ENCODE measurements at places on chromosomes 2 and 18.

DNA sequence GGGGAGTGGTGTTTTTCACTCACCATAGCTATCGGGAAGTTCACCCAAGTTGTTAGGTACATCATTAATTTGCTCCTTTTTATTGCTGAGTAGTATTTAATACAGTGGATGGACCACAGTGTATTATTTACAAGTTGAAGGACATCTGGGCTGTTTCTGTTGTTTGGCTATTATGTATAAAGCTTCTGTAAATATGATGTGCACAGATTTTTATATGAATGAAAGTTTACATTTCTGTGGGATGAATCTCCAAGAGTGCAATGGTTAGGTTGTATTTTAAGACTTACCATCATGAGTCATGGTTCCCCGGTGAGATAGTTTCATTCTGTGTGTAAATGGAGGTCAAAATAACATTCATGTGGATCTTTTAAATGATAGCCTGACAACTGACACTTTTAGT is 337.4 kb downstream of the PTPRM start:
- DNase-seq = no peak

- no peak for DNase-seq
Measured at GRCh38 chr2:74511104-74511989, 2.9 kb upstream of the TLX2 start.

- DNase-seq = no peak
Measured at GRCh38 chr2:188773075-188773474, 201.1 kb upstream of the COL3A1 start.

DNA sequence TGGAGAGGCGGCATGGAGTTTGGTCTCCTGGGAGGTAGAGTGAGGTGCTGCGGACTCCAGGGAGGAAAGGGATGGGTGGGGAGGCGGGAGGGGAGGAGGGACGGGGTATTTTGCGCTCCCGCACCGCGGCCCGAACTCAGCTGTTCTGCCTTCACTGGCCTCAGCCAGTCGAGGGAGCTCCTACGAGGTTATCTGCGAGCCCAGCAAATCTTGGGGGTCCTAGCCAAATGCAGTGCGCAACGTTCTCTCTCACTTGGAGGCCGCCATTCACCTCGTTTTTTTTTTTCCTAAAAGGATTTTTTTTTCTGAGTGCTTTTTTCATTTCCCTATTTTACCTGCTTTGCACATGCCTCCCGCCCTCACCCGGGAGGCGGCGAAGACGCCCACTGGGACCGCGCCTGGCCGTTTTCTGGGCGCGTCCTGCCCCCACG is 877 bp upstream of the BCL2L11 start:
- DNase-seq = no peak

- DNase-seq = no peak
Measured at GRCh38 chr2:120878970-120879369, 143.3 kb downstream of the GLI2 start.

DNA sequence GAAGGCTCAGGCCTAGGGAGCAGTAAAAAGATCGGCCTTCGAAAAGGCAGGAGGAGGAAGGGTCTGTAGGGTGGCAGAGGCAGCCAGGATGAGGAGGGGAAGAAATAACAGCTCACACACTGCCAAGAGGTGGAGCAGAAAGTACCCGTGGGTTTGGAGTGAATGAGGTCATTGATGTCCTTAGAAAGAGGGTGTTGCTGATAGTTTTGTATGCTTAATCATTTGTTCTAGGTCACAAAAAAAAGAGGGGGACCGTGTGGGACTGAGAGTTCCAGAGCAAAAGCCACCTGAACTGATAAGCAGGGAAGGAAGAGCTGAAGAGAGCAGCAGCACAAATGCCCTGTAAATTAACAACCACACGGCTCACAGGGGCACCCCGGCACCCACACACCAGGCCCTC is 140.4 kb downstream of the FAM161A start:
- DNase-seq = no peak

DNA sequence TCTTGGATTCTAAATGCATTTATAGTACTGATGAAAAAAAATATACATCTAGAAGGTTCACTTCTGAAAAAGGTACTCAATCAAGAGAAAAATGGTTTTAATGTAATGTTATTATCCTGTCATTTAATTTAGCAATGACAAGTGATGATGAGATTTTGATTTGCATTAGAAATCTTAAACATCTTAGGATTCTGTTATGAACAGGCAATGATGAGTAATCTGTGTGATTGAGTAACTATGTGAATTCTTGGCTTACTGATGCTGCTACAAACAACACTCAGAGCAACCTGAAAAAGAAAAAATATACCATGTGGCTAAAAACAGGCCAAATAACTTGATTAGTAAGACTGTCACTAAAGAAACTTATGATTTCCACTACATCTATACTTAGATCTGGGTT is 30.1 kb downstream of the RBKS start:
- no peak for DNase-seq

GRCh38 chr18:25518716-25519053 is 166.7 kb upstream of the ZNF521 start:
- DNase-seq = no peak

DNA sequence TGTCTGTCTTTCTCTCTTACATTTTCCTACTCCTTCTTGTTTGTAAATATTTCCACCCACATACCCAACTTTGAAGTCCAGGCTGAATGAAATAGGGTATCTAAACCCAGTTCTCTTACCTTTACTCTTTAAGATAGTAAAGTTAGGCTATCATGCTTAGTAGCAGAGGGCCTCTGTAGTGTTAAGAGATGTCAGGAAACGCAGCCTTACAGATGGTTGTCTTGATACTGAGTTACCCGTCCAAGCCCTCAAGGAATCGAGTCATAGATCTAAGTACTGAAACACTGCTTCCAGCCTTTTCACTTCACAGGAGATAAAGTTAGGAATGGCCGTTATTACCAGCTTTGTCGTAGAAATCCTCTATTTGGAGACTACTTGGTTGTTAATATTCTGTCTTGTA is 24.3 kb downstream of the MRPS9 start:
- no peak for DNase-seq

DNA sequence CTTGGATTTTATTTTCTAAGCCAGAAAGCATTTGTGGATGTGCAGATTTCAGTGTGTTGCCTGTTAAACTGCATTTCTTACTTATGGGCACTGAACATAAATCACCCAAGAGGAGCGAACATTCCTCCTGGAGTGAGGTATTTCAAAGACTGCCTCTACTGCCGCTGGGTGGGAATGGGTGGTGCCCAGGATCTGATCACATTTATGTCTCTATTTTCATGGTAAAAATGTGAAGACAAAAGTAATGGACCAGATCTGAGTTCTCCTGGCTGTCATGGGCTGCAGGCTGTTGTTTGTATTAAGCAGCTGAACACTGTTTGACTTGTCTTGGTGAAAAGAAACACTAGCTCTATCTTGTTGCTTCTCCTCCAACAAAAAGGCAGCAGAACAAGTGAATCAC is 251.7 kb downstream of the NCKAP5 start:
- DNase-seq = no peak

DNA sequence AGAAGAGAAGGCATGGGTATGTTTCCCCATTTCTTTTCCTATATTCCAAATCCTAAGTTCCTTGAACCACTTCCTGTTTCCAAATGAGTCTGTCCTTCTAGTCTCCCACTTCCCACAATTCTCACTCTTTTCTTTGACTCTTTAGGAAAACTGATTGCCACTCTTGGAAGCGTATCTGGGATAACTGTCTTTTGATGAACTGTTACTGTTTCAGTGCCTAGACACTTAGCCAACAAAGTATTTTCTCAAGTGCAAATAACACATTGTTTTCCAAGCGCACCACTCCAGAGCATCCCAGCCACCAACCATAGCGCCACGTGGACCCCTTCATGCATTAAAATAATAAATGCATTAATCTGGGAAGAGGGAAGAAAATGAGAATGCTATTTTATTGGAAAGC is 342.8 kb downstream of the MTX2 start:
- no peak for DNase-seq

- no peak for DNase-seq
Measured at GRCh38 chr18:2394684-2395083, 176.6 kb downstream of the METTL4 start.

DNA sequence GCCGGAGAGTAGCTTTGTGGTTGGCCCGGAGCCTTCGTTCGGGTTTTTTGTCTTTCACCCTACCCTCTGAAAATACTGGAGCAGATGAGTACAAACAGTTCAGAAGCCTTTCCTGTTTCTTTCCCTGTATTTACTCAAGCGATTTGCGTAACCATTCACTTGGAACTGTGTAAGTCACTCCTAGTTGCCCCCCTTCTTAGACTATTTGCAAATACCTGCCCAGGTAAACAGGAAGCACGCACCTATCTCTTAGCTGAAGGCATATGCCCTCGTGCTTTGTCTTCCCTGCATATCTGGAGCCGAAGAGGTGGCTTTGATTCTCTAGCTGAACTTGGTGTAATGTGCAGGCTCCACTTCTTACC is 1.4 kb downstream of the KCNS3 start:
- no peak for DNase-seq

- DNase-seq = no peak
Measured at GRCh38 chr18:46903406-46903805, 13.9 kb downstream of the PIAS2 start.

DNA sequence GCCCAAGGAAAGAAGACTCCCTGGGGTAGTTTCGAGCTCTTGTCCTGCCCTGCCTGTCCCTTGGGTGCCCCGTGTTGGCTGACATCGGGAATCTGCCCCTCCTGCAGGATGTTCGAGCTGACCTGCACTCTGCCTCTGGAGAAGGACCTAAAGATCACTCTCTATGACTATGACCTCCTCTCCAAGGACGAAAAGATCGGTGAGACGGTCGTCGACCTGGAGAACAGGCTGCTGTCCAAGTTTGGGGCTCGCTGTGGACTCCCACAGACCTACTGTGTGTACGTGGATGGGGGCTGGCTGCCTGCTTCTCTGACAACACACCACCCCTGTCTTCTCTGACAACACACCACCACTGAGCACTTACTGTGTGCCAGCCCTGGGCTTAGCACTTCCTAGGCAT is 210.8 kb downstream of the DYSF start:
- DNase-seq = no peak

- no peak for DNase-seq
Measured at GRCh38 chr2:13193900-13194299, 477.2 kb downstream of the TRIB2 start.

DNA sequence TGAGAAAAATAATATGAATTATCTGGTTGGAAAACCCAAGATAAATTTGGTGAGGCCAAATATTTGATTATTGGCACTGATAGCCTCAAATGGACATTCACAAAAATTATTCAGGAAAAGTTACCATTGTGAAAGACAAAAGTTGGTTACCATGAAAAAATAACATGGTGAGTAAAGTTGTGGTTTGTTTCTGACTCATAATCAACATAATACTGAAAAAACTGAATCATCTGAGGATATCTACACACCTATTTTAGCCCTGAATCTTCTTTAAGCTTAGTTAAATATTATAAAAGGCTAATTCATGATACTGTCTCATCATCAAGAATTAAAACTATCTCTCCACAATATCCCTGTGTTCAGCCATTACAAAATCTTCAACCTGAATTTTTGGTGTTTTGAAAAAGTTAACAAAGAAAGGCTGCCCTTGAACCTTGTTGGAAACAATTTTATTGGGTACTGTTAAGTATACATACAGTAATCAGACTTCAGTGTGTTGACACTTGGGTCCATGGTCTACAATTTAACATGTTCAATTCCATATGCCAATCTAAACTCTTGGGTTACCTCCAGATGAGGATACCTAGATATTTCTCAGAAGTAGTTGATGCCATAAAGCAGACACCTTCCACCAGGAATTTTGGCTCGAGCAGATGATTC is 607.5 kb upstream of the SLC39A10 start:
- DNase-seq = no peak

GRCh38 chr2:102619414-102620319 is at the start of gene SLC9A2:
SLC9A2 (plus strand) TSS chr2:102619553; CDS start chr2:102619849, 296 bp downstream.
- DNase-seq = no peak

DNA sequence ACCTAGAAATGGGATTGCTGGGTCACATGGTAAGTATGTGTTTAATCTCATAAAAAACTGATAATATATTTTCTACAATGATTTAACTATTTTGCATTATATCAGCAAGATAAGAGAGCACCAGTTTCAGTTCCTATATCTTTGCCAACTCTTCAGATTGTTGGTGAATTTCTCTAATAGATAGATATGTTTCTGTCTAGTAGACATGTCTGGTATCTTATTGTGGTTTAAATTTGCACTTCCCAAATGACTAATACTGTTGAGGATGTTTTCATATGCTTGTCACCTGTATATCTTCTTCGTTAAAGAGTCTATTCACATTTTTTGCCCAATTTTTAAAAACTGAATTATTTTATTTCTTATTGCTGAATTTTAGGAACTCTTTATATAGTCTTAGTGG is 113.8 kb upstream of the UXS1 start:
- DNase-seq = no peak

GRCh38 chr2:152730591-152731333 is 12.3 kb downstream of the ARL6IP6 start:
- DNase-seq = no peak

DNA sequence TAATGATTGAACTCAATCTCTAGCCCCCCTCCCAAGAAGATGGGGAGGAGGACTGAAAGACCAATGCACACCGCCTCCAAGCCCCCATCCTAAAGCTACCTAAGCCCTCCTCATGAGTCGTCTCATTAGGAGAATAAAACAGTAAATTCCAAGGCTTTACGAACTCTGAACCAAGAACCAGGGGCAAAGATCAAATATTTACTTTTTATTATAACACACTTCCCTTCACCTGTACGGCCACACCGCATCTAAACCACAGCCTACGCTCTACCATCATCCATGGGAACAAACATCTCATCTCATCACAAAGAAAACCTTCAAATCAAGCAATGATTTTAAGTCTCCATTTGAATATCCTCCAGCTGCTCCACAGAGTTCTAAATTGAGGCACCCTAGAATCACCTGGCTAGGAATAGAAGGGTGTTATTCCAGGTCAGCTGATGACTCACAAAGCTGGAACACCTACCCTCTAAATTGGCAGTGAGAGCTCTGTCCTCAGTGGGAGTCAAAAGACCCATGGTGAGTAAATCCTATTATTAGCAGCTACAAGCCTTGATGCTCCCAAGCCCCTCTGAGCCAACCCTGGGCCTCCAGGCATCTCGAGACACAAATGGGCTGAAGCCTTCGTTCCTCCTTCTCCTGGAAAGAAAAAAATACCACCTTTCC is 45.6 kb upstream of the BZW1 start:
- DNase-seq = no peak

DNA sequence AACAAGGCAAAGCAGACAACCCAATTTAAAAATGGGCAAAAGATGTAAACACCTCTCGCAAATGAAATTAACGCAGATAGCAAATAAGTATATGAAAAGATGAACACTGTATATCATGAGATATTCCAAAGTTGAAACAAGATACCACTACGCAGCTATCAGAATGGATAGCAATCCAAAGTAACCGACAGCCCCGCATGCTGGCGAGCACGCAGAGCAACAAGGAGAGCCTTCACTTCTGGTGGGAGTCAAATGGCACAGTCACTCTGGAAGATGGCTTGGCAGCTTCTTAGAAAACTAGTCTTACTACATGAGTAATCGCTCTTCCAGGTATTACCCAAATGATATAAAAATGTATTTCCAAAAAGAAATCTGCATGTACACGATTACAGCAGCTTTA is 1.4 kb downstream of the NDUFA10 start:
- DNase-seq = no peak

DNA sequence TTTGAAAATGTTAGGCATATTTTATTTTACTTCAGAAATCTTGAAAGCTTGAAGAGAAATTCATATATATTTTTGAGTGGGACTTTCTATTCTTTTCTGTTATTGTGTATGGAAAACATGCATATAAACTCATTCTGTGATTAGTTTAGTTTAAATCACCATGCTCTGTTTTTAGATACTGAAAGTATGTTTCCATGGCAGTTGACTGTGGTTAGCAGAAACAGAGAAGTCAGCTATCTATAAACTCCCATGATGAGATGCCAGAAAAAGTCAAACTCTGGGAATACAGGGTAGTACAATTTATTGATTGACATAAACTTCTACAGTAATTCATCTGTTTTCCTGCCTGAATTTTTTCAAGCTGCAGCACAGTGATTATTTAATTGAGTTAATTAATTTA is 905.3 kb upstream of the VRK2 start:
- no peak for DNase-seq
